ENCODE measurements at places on chromosomes 12 and 14.

DNA sequence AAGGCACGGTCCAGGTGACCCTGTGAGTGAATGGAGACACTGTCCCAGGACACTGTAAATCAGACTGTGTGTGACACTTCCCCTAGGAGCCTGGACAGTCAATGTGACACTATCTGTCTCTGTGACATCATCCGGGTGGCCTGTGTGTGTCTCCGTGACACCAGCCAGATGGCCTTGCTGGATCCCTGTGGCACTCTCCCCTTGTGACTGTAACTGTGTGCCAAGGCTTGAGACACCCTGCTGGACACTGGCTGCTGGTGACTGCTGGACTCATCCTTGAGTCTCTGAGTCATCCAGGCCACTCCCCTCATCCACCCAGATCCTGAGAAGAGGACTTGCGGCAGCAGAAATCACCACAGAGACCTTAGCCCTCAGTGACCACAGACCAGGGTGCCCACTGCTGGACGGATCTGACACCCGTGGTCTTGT, 51.6 kb downstream of the MVK start:
- no peak for DNase-seq

GRCh38 chr12:30930238-30930637, 3.7 kb downstream of the TSPAN11 start:
- no peak for DNase-seq

DNA sequence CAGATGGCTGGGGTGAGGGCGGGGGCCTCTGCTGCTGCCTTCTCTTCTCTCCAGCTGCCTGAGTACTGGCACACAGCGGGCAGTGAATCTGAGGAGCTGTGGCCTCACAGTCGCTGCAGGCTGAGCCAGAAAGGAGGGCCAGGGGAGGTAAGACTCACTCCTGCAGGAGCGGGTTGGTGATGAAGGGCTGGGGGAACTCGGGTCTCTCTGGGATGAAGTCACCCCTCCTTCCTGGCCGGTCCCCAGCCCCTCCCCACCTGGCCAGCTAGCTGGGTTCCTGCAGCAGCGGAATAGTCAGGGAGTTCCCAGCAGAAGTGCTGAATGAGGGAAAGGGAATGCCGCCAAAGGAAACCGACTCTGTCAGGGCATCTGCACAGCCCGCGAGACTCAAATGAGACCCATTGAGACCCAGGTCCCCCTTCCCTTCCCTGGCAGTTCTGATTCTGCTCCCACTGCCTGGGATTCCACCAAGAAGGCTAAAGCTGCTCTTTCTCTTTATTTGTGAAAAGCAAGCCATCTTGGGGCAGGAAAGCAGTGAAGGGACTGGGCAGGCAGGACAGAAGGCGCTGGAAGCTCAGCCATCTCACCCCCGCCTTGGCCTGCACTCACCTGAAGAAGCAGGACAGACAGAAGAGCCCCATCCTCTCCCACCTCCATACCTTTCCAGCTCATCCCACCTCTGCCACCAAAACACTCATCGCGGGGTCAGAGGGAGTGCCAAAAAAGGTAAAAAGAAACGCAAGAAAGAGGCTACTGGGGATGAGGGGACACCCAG, 5.3 kb downstream of the NGB start:
- no peak for DNase-seq

- no peak for DNase-seq
Observed at GRCh38 chr14:93537951-93538350, 107.2 kb downstream of the UNC79 start.

DNA sequence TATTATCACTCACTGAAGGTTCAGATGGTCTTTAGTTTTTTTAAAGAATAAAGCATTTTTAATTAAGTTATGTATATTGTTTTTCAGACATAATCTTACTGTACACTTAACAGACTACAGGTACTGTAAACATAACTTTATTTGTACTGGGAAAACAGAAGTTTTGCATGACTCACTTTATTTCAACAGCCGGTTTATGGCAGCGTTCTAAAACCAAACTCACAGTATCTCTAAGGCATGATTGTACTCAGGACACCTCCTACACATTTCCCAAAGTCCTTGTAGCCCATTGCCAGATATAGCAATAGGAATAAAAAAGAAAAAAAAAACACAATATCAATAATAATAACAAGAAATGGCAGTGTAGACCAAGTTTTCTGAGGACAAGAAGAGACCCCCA, 1341.4 kb downstream of the FSCB start:
- no peak for DNase-seq

GRCh38 chr14:95021588-95021987, 135.7 kb downstream of the DICER1 start:
- DNase-seq = no peak

DNA sequence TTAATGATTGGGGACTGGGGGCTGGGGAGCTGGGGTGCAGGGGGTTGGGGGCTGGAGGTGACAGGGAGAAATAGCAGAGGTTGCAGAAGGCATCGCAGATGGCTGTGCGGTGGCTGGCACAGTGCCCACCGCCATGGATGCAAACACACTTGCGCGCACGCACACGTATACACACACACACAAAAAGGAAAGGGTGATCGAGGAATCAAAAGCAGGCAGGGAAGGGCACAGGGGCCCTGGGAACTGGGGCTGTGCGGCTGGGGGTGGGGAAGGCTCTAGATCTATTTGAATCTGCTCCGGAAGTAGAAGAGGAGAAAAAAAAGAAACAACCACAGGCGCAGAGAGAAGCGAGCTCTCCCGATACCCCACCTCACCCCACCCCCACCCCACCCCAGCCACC, 39.4 kb downstream of the ZFHX2 start:
- peak; percentile 28 for DNase-seq

GRCh38 chr12:9872162-9872561, 3.0 kb upstream of the CLEC2B start:
- no peak for DNase-seq

Measured in activated T-cell treated with anti-CD3 and anti-CD28 coated beads, Interleukin-2, amount 50 U/mL, for 48 hours (primary cell).